Dorsolateral prefrontal cortex (tissue), 122 donors: ENCODE measurements at places on chromosomes 13 and 19.

DNA sequence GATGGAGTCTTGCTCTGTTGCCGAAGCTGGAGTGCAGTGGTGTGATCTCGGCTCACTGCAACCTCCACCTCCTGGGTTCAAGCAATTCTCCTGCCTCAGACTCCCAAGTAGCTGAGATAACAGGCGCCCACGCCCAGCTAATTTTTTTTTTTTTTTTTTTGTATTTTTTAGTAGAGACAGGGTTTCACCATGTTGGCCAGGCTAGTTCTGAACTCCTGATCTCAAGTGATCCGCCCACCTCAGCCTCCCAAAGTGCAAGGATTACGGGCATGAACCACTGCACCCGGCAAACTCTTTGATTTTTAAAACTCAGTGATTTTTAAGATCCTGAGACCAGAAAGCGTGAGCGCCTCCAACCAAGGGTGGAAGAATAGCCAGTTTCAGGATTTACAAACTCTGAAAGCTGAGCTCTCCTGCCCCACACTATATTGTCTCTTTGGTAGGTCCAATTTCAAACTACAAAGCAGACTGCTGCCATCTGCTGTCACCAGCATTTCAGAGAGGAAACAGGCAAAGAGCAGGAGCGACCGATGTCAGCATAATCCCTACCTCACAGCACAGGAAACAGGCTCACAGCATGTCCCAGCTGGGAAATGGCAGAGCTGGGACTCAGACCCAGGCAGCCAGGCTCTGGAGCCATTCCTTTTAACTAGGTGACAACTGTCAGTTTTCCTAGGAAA is 9.2 kb downstream of the NOSIP start:
- DNase-seq = no peak

DNA sequence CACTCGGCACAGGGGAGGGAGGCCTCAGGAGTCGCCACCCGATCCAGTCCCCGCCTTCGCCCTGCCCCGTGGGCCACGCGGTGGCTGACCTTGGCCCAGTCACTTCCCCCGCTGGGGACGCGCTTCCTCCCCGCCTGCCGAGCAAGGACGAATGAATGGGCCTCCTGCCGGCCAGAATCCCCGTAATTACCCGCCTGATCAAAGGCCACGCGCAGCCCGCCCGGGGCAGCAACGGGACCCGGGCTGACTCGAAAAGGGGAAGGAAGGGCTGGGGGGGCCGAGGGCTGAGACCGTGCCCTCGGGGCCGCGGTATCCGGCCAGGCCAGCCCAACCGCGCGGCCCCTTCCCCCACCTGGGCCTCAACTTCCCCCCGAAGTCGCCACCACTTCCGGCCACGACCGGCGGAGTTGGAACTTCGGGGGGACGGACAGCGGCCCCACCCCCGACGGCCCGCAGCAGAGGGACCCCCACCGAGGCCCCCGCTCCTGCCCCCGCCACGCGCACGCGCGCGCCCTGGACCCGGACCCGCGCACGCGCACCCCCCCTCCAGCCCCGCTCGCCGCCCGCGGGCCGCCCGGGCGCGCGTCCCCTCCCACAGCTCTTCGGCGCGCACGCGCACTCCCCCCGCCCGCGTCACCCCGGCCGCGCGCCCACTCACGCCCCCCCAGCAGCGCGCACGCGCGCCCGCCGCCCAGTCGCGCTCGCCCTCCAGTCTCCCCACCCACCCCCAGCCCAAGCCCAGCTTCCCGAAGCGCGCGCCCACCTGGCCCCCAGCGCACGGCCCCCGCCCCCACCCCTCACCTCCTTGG is 520 bp downstream of the ZNF787 start:
- peak; percentile 54 for DNase-seq

- no peak for DNase-seq
These were observed 1.3 kb upstream of the INTS6 start for GRCh38 chr13:51453959-51454703.

GRCh38 chr13:26112843-26113242 is 61.0 kb upstream of the SHISA2 start:
- DNase-seq = no peak

DNA sequence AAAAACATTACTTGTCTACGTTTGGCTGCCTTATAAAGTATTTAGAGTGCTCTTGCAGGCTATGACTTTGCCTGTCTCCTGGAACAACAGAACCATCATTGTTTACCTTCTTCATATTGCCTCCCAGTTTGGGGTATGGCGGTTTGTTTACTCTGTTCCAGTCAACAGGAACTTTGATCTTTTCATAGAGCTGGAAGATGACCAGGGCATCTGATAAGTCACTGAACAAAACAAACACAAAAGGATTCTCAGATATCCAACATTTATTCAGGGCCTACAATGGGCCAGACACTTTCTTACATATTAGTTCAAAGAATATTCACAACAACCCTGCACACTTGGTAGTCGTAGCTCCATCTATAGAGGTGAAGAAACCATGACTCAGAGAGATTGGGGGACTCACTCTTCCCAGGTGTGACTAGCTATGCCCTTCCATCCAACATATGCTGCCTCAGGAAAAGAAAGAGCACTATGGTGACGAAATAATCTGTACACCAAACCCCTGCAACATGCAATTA is 38.4 kb upstream of the CPB2 start:
- no peak for DNase-seq

- no peak for DNase-seq
These were observed 24.8 kb downstream of the SHANK1 start for GRCh38 chr19:50694815-50695145.

DNA sequence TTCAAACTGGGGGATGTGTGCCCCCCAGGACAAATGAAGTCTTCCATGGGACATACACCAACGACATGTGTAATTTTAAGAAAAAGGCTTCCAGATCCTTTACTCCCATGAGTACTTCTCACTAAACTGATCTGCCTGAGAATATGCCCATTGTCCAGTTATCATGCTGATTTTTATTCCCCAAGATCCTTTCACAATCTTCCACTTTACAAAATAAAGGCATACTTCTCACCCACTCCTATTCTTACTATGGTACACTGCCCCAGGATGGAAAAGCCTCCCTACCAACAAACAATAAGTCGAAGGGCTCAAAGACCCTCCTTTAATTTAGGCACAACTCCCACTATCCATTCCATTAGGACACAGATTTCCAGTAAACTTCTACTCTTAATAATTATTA is 3.5 kb downstream of the SPART start:
- DNase-seq = no peak

DNA sequence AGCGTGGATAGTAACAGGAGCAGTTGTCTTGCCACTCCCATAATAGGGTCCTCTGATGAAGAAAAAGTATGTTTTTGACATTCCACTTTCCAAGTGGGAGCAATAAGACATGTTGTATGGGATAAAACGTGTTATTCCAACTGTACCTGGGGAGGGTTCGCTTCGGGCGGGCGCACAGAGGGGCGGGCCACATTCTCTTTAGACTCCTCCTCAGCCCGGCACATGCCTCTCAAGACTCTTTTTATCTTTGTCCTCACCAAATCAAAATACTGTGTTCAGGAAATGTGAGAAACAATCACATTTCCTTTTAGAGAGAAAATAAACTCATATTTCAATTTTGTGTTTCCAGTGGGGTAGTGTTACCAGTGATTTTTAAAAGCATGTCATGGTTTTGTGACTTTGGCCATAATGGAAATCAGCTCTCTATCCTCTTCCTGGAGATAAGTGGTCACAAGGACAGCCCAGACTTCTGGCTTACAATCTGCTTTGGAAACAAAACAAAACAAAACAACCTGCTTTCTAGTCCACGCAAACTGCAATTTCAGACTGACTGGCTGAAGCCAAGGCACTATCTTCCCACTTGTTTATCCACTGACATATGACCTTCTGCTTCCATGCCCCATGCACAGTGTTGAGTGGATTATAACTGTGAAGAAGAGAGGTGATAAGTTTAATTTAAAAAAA is 276.1 kb downstream of the NALCN start:
- no peak for DNase-seq

GRCh38 chr13:41361491-41361890 is 50.4 kb downstream of the NAA16 start:
- DNase-seq = no peak
